Heart left ventricle (tissue), 16 donors: ENCODE measurements at places on chromosomes 13 and 19. TPM values are rescaled to one million over a fixed set of nuclear protein-coding genes. Genes with fewer than 3 reads are reported as not detected.

Gene OR10H4
- polyA plus RNA-seq = not detected

- peak; percentile 69 for DNase-seq
Observed at GRCh38 chr13:31209172-31209840, 9.5 kb downstream of the B3GLCT start.

DNA sequence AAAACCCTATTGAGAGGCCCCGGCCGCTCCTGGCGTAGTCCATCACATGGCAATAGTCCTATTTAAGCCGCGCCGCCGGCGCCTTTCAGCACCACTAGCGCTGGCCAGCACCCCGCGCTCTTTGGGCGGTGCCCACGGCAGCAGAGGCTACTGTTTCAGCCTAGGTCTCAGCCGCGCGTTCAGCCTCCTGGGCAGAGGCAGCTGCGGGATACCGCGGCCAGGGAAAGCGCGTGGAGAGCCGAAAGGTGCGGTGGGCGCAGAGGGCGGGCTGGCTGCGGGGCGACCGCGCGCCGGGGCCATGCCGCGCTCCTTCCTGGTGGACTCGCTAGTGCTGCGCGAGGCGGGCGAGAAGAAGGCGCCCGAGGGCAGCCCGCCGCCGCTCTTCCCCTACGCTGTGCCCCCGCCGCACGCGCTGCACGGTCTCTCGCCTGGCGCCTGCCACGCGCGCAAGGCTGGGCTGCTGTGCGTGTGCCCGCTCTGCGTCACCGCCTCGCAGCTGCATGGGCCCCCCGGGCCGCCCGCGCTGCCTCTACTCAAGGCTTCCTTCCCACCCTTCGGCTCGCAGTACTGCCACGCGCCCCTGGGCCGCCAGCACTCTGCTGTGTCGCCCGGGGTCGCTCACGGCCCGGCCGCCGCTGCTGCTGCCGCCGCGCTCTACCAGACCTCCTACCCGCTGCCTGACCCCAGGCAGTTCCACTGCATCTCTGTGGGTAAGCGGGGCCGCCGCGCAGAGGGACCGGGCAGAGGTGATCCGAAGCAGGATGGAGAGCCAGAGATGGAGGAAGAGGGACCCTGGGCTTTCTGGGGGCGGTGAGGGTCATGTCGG lies at the start of gene GSX1:
TSS of gene GSX1 (plus strand) at position 91 of the 826 bp plus-strand sequence. CDS start at position 299, 208 bp downstream.
- DNase-seq = peak; percentile 83

- DNase-seq = no peak
Observed at GRCh38 chr13:39910833-39911232, 255.4 kb downstream of the COG6 start.

Gene ZNF419
- 7.3 TPM for polyA plus RNA-seq

- DNase-seq = no peak
Observed at GRCh38 chr19:41457241-41457640, 14.3 kb downstream of the ERICH4 start.

GRCh38 chr19:16184665-16185122 lies 516 bp upstream of the FAM32A start:
- DNase-seq = no peak
